ENCODE measurements at places on chromosomes 12 and 14.

- no peak for DNase-seq
These were observed 78.7 kb downstream of the PPM1A start for GRCh38 chr14:60327447-60328331.

DNA sequence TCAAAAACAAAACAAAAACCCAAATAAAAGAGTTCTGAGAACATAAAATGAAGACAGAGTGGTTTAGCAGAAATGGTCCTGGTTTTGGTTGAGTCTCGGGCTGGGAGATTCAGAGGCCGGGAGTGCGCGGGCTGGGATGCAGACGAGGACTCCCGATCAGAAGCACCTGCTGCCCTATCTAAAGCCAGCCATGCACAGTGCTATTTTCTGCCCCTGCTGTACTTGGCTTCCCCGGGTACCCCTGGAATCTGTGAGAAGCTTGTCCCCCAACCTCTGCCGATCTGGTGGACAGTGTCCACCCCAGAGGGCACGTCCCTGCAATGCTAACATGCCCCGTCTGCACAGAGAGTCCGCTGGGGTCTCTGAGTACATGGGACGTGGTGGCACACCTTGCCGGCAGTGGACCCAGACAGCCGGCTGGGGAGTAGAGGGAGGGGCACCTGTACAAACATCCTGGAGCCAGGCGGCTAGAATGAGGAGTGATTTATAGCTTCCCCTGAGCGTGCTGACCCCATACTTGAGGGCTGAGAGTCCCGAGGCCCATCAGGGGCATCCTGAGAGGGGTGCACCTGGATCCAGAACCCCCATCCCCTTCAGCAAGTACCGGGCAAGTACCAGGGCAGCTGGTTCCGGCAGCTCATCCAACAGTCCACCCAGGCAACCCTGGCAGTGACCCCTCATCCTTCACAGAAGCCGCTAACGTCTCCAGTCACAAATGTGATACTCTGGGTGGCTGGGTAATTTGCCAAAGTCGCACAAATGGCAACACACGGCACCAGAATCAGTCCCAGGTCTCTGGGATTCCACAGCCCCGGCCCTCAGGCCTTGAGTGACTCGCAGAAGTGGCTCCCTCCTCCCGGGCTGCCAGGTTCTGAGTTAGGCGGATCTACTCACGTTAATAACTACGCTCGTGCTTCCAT, 37.1 kb downstream of the CHGA start:
- no peak for DNase-seq

DNA sequence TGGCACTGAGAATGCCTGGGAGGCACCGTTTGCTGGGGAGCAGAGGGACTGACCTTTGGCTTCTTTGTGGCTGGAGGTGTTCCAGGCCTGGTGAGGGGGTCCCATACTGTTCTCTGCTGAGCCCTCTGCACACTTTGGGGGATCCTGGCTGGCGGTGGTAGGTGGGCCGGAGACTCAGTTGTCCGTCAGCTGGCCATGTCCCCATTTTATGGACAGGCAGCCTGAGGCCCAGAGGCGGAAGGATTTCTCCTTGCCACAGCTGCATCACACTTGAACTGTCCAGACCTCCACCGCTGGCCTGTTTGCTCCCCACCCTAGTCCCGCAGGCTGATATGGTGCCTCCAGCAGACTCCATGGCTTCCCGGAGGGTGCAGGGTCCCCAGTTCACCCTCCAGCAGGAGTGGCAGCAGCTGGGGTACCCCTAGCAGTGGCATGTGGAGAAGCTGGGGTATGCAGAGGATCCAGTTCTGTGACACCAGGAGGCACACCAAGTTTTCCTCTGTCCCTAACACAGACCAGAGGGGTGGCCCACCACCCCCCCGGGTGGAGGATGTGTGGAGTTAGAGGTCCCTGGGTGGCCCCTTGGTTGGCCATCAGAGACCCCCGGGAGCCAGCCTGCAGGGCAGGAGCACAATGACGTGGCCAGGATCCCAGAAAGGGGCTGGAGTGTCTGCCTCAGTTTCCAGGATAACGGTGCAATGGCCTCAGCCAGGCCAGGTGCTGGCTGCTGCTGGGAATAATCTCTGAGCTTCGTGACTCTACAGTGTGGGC, 14.8 kb downstream of the SLC25A29 start:
- DNase-seq: no peak

- DNase-seq: no peak
These were observed 392.0 kb downstream of the LRIG3 start for GRCh38 chr12:58528271-58528670.

- peak; percentile 19 for DNase-seq
These were observed 24.1 kb downstream of the PTGER2 start for GRCh38 chr14:52338051-52338681.

DNA sequence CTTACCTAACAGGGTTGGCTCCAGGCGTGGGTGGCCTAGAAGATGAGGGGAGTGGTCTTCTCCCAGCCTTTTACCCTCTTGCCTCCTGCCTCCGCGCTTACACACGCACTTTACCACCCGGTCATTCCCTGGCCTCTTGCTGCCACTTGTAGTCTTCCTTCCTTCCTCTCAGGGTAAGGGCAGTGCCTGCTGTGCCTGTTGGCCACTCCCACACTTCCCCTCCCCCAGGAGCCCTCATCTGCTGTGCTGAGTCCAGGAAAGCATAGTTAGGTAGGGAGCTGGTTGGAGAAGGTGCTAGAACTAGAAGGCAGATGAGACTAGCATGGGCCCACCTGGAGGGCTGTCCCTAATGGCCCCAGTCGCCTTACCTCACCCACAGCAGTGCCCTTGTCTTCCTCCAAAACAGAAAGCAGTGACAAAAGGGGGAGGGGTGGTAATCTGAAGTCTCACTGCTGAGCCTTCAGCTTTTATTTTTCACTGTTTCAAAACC, 54.3 kb upstream of the SRSF5 start:
- peak; percentile 41 for DNase-seq

- no peak for DNase-seq
These were observed 387.8 kb downstream of the FLRT2 start for GRCh38 chr14:85917716-85918115.

- DNase-seq: peak; percentile 21
These were observed 43.1 kb downstream of the LLPH start for GRCh38 chr12:66087365-66087943.

GRCh38 chr14:99512571-99513182, 31.5 kb downstream of the CCNK start:
- DNase-seq: no peak
